Camera-type eye (tissue), 1 donor: ENCODE measurements at places on chromosomes 4 and X. TPM values are rescaled to one million over a fixed set of nuclear protein-coding genes. Genes with fewer than 3 reads are reported as not detected.

The ENOPH1 gene
- total RNA-seq: 40.1 TPM

The STATH gene
- not detected for total RNA-seq

The VCX3B gene
- total RNA-seq: not detected

The ARHGAP36 gene
- total RNA-seq: 2.4 TPM
